ENCODE measurements at places on chromosomes 5 and 9.

GRCh38 chr5:91469517-91470165, 86.5 kb upstream of the ARRDC3 start:
- DNase-seq, result no peak

DNA sequence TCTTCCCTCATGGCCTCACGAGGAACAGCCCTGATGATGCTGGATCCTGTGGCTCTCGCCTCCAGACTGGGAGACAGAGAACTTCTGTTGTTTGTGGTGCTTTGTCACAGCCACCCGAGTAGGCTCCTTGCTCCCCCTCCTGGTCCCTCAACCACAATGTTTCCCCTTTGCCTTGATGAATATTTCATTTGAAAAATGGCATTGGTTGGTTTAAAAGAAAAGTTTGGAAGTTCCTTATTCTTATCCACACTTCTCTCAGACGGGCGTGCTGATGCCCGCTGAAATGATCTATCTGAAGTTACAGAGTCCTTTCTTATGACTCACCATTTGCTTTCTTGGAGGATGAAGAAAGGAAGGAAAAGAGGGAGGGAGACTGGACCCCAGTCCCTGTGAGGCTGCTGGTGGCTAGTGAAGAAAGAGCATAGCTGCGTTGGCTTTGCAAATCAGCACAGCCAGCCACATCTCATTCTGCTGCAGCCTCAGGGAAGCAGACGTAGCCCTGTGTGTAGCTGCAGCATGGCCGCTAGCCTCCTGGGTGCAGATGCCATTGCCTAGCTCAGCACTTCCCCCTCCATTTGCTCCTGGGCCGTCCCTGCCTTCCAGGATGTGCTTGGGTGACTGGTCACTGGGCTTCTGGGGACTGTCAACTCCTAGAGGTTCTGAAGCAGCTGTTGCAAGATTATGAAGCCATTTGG, 185.9 kb downstream of the ERCC6L2 start:
- DNase-seq, result peak; percentile 12

- no peak for DNase-seq
These were observed 43.3 kb upstream of the ALDH1A1 start for GRCh38 chr9:72996114-72996513.

DNA sequence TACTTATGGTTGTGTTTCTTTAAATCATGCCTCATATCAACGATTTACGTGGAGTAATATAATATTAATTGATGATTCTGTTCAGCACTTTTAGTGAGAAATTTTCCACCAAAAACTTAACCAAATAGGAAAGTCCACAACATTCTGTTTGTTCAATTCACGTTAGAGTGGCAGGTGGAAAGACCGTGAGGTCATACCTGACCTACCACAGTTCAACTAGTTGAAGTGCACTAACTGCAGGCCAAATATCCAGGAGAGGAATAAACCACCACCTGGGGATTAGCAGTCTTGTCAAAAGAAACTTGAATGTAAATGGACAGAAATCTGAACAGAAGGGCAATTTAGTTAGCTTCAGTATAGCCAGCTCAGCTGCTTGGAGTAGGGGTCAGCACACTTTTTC, 577.7 kb downstream of the KIF4B start:
- no peak for DNase-seq

GRCh38 chr5:32562843-32563242, 22.5 kb upstream of the SUB1 start:
- DNase-seq, result no peak

- no peak for DNase-seq
These were observed 4.6 kb upstream of the TRAF2 start for GRCh38 chr9:136881691-136882108.

- DNase-seq, result no peak
These were observed 202.6 kb downstream of the TSSK1B start for GRCh38 chr5:113232221-113232620.

DNA sequence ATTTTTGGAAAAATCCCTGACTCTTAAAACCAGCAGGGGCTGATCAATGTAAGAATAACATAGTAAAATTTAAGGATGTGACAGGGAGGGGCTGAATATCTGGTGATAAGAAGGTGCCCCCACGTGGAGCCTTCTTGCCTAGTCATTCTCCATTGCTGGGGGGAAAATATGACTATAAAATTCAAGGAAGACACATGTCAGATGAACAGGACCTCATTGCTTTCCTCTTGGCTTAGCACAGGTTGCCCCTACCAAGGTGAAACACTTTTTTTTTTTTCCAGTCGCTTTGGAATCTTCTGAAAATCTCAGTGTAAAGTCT, 310.9 kb downstream of the EFNA5 start:
- no peak for DNase-seq

DNA sequence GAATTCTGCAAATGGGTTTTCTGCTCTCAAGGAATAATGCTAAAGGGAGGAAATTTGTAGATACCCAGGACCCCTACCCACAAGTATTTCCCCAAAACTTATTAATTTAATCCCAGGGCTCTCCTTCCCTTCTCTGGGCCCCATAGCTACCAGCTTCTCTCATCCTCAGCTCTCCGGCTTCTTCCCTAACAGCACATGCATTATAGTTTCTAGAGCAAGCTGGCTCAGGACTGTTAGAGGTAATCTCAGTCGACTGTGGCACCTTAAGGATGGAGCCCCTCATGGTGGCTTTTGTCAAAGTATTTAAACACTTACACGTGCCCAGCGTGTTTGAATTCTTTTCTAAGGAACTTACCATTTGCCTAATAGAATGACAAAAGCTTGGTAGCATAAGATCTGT, 252.5 kb upstream of the GAS1 start:
- no peak for DNase-seq

- DNase-seq, result no peak
These were observed 371.4 kb downstream of the PSAT1 start for GRCh38 chr9:78668148-78668832.

GRCh38 chr5:113005454-113005853, 28.9 kb downstream of the DCP2 start:
- no peak for DNase-seq

- no peak for DNase-seq
These were observed 1166.2 kb downstream of the MAT2B start for GRCh38 chr5:164671640-164672039.

DNA sequence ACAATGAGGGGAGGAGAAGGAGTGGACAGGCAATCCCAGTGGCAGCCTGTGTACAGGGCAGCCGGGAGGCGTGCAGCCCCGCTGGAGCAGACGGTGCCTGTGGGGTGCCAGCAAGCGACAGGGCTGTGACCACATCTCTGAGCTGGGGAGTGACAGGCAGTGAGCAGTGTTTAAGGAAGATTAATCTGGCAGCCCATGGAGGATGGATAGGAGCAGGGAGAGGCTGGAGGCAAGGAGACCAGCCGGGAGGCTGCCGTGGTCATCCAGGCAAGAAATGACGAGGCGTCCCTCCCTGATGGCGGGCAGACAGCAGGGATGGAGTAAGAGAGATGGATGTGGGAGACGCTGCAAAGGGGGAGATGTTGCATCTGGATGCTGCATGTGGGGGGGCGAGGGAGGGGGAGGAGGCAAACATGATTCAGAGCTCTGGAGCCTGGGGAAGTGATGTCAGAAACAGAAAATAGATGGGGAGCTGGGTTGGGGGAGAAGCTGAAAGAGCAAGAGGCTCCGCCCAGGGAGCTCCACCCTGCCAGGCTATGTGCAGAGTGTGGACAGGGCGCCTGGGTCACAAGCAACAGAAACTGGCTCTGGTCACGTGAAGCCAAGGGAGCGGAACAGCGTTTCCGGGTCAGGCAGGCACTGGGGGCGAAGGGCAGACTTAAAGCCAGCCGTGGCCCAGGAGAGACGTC, 12.6 kb downstream of the UNC5A start:
- no peak for DNase-seq

- no peak for DNase-seq
These were observed 135.4 kb downstream of the ISL1 start for GRCh38 chr5:51518607-51519006.

DNA sequence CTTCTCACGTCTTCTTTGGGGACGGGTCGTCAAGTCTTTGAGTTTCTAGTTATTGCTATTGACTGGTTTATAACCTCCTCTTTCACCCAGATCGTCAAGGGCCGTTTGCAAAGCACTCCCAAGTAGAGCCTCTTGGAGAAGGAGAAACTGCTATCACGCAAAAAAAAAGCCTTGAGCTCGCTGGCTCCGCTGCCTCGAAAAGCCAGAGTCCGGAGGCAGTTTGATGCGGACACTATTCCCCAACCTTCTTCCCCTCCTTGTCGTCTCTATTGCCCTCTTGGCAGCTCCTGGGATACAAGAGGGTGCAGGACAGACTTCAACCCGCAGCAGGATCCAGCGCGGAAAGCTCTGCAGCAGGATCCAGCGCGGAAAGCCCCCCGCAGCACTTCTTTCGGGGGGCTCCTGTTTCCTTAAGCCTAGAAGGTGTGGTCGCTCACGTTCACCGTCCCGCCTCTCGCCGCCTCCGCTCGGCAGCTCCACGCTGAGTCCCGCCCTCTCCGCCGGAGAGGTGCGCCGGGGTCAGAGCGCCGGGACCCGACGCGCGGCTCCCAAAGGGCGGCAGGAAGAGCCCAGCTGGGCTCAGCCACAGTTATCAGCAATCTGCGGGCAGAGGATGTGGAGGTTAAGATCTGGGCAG, at the start of gene PCDHAC1:
PCDHAC1 (plus strand) TSS at position 494 of the 637 bp plus-strand sequence. CDS start 594 bp downstream, outside the sequence.
- no peak for DNase-seq

DNA sequence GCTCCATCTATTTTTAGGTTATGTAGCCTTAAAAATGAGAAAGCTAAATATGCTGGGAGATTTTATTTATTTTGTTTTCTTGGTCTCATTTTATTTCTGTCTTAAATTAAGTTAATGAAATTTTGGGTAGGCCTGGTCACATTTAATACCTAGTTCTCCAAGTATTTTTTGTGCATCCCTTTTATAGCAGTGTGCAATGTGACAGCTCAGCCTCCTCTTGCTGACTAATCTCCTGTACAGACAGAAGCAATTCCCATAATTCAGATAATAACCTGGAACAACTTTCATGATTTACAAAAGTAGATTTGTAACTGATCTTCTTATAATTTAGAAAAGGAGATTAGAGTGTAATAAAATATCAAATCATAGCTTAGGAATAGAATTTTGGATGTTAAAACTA, 403.9 kb downstream of the ADGRV1 start:
- DNase-seq, result no peak

DNA sequence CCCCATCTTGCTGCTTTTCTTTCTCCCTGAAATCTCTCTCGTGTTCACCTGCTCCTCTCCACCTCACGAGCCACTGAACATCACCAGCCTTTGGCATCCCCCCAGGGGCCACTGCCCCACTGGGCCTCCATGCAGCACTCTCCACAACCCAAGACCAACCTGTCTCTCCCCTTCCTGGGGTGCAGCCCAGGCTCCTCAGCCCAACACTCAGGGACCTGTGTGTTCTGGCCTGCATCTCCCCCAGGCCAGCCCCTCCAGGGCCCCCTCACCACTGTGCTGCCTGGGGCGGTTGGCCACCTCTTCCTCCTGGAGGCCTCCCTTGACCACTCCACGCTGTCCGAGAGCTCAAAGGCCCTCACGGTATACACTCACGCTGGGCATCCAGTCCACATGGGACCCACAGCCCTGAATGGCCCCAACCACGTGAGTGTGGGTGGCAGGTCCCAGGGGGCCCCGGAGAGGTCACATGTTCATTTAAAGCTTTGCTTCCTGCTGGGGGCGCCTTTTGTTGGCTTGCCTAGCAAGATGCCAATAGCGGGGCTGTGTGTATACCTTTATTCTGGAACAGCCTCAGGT, 453 bp upstream of the DOK3 start:
- DNase-seq, result no peak

DNA sequence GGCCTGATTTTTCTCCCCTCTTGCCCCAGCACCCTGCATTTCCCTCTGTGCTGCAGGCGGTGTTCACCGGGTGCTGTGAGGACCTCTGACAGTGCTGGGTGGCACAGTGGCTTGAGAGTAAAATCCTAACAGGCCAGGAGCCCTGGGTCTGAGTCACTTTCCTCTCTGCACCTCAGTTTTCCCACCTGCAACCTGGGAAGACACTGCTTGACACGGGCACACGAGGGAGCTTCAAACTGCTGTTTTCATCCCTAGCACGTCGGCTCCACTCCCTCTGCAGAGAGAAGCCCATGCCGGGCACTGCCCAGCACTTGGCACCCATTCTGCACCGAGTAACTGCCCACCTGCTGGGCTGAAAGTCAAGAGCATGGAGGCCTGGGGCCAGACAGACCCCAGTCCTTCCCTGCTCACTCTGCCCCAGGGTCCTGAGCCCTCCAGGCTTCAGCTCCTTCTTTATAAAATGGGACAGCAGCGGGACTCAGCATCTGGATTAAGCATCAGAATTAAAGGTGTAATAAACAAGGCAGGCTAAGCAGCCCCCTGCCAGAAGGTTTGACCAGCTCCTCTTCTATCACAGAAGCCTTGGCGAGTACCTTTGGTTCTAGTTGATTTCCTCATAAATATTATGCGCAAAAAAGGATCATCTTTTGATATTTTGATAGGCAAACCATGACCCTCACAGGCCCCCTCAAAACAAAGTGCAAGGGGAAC, 5.2 kb downstream of the GFI1B start:
- DNase-seq, result no peak

GRCh38 chr5:13972029-13972428, 27.5 kb upstream of the DNAH5 start:
- no peak for DNase-seq
